ENCODE measurements at places on chromosomes 12 and 14.

GRCh38 chr12:132159555-132160003 lies 15.3 kb downstream of the NOC4L start:
- DNase-seq, result no peak

- DNase-seq, result no peak
Observed at GRCh38 chr12:48813465-48814261, 4.6 kb upstream of the CACNB3 start.

DNA sequence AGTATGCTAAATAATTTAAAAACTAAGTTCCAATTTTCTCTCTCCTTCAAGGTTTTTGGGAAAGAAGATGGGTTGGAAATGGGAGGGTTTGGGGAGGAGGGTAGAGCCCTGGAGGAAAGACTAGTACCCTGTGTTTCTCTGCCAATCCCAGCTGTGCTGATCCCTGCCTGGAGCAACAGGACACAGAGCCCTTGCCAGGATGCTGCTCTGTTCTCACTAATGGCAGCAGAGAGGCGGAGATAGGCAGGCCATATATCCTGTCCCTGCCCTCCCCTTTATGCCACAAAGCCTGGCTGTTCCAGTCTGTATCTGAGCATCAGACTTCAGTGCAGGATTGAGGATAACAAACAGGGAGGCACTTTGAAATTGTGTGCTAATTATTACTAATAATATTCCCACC lies 99.0 kb downstream of the C12orf75 start:
- no peak for DNase-seq

GRCh38 chr12:5013266-5013730 lies 30.4 kb upstream of the KCNA5 start:
- no peak for DNase-seq

- DNase-seq, result no peak
Observed at GRCh38 chr12:19066475-19067001, 63.0 kb upstream of the PLEKHA5 start.

- DNase-seq, result no peak
Observed at GRCh38 chr12:78018939-78019338, 188.2 kb downstream of the NAV3 start.

- no peak for DNase-seq
Observed at GRCh38 chr14:50344876-50345563, 32.9 kb downstream of the DMAC2L start.

DNA sequence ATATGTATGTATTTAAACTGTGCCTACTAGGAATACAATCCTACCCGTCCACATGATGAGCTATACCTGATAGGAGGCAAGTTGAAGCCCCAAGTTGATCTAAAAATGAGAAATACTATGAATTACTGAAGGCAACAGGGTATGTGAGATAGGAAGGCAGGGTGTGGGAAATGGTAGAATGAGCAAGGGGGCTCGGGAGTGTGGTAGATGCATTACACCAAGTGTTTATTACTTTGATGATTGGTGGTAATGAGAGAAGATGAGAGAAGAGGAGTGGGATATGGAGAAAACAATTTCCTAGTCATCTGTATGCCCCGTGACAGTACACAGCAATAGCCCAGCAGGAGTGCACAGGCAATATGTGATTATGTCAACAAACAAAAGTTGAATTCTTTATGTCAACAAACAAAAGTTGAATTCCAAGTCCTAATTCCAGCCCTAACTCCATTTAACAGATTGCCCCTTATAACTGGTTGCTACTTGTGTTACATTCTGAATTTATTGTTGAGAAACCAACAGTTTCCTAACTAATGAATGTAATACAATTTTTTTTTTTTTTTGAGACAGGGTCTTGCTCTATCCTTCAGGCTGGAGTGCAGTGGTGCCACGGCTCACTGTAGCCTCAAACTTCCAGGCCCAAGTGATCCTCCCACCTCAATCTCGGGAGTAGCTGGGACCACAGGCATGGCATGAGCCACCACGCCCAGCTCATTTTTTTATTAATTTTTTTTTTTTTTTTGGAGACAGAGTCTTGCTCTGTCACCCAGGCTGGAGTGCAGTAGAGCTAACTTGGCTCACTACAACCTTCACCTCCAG lies 2.5 kb downstream of the LPCAT3 start:
- no peak for DNase-seq

GRCh38 chr12:132432126-132432705 lies 57.7 kb upstream of the FBRSL1 start:
- no peak for DNase-seq

DNA sequence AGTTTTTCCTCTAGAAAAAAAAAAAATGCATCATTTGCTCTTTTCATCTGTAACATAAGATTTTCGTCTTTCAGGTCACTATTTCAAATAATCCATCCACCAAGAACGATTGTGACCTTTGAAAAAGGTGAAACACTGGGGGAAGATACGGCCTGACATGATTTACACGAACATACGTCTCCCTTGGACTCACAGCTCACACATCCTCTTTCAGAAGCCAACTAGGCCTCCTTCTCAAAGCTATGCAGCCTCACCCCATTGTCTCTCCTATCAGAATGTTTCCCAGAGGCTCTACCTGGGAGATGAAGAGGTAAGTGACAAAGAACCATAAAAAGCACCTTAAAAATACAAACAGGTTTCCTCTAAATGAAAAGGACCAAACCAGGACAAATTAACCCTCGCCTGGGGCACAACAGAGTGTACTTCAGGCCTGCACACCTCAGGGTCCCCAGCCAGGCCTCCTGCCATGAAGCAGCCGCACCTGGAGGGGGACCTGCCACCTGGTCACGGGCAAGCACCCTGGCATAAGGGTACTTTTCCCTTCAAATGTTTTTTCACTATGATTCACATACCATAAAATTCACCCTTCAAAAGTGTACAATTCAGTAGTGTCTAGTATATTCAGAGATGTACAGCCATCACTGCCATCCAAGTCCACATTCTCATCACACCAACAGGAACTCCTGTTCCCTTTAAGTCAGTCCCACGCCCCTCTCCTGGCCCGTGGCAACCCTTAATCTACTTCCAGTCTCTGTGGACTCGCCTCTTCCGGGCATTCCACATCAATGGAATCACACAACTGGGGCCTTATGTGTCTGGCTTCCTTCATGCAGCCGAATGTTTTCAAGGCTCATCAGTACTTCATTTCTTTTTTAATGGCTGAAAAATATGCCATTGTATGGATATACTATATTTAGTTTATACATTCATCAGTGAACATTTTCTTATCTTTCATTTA lies 5.4 kb downstream of the SLC15A4 start:
- no peak for DNase-seq

DNA sequence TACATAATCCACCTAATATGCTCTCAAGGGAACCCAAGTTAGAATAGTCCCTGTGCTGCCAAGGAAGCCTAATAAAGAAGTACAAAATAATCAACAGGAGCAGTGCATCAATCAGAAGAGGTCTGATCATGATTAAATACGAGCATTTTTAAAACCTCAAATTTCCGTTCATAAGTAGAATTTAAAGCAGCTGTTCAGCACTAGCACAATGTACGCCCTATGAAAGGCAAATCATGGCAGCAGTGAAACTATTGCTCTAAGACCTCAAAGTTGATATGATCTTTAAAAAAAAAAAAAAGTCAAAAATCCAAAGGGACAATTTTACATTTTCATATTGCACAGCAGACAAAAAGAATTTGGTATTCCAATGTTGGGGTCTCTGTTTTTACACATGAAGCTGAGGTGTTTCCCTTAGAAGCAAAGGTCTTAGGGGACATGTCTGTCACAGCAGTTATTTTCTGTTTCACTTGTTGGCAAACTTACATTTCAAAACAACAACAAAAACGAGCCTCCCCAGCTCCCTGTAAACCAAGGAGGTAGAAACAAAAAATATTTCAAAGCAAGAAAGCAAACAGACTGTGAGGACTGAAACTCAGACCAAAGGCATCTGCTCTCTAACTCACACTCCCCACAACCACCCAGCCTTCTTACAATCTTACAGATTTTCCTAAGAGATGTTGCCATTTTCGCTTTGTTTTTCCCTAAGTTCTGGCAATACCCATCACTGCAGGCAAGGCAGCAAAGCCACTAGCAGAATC lies 28.2 kb downstream of the SOX5 start:
- DNase-seq, result no peak

Data from stimulated activated CD8-positive, alpha-beta memory T cell treated with anti-CD3 and anti-CD28 coated beads, Interleukin-7, amount 100 ng/mL, for 1 hour (primary cell).